Fibroblast of skin of abdomen (primary cell): ENCODE measurements at places on chromosomes 6 and 20.
A peak's percentile ranks its signal among the peaks of the same experiment; 100 is the strongest.

GRCh38 chr6:149080511-149080910 lies 237.0 kb upstream of the TAB2 start:
- peak; percentile 84 for DNase-seq

- DNase-seq = no peak
These were observed 176.7 kb downstream of the REV3L start for GRCh38 chr6:111306104-111306888.

- DNase-seq = peak; percentile 22
These were observed 1.1 kb upstream of the PHF10 start for GRCh38 chr6:169725125-169726048.

- no peak for DNase-seq
These were observed 3.1 kb downstream of the DNAAF9 start for GRCh38 chr20:3404402-3404801.

DNA sequence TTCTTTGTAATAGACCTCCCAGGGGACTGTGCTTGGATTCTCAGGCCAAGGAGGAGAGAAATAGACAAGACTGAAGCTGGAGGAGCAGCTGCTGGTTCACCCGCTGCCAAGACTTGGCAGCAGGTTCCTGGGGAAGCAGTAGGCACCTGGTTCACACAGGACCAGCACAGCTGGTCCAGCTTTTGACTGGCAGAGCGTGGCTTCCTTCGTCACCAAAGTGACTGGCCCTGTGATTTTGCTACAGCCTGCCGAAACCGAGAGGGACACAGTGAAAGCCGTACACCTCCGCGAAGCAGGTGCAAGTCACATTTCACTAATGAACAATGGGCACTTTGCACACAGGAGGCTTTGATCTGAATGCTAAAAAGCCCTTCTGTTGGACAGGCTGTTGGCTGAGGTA lies 199.0 kb downstream of the RNF144B start:
- no peak for DNase-seq

- no peak for DNase-seq
These were observed 88.1 kb downstream of the DACT2 start for GRCh38 chr6:168231393-168231957.

DNA sequence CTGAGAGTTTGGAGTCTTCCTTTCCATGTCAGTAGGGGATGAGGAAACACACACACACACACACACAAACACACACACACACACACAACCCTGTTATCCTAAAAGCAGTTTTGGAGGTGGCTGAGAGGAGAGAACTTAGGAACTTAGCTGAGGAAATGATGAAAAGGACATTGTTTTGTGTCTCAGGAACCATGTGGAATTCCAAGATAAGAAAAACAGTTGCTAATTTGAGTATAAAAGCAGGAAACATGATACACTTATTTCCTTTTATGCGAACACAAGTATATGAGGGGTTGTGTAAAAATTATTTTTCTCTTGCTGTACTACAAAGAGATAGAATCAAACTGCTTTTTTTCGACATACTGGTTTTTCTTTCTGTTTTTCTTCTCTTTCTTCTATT lies at the start of gene MYCT1:
Gene MYCT1, plus strand, starts transcription at position 264 of the 400 bp plus-strand sequence. Its CDS starts 6 bp downstream, at position 270.
- DNase-seq = no peak

DNA sequence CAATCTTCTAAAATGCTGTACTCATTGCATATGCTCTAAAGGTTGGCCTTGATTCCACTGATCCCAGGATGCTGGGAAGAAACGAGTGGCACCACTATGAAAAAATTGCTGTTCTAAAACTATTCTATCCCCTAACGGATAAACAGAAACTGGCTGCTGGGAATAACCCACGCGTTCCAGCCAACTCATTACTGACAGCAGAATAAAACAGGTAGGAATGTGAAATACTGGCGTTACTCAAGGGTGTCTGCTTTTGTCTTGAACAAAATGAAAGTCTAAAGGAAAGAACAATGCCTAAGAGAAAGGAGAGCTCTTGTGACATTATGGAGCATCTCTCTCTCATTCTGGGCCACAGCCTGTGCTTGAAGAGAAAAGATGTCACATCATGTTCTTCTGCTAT lies 26.1 kb downstream of the GPR63 start:
- no peak for DNase-seq

DNA sequence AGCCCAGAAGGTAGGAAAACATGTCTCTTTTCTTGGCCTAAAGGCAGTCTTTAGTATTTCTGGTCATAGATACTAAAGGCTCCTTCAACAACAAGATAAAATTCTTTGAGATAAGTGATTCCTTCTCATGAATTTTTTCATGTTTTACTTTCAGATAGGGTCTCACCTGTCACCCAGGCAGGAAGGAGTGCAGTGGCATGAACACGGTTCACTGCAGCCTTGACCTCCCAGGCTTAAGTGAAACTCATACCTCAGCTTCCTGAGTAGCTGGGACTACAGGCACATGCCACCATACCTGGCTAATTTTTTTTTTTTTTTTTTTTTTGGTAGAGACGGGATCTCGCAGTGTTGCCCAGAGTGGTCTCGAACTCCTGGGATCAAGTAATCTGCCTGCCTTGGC lies 9.1 kb downstream of the PNLDC1 start:
- no peak for DNase-seq

DNA sequence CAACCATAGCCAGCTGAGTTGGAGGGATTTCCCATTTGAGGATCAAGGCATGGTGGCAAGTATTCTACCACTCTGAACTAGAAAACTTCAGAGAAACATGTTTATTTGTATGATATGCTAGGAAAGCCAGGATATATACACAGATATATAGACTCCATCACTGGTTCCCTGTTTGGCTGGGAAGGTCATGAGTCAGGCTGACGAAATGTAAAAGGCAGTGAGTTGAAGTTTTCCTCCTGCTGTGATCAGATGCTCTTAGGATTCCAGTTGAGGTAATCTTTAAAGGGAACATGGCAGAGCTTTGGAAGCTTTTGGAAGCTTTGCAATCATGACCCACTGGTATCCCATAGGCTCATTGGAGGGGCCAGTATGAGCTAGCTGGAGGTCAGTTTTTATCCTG lies 1369.1 kb downstream of the EPHA7 start:
- DNase-seq = no peak

DNA sequence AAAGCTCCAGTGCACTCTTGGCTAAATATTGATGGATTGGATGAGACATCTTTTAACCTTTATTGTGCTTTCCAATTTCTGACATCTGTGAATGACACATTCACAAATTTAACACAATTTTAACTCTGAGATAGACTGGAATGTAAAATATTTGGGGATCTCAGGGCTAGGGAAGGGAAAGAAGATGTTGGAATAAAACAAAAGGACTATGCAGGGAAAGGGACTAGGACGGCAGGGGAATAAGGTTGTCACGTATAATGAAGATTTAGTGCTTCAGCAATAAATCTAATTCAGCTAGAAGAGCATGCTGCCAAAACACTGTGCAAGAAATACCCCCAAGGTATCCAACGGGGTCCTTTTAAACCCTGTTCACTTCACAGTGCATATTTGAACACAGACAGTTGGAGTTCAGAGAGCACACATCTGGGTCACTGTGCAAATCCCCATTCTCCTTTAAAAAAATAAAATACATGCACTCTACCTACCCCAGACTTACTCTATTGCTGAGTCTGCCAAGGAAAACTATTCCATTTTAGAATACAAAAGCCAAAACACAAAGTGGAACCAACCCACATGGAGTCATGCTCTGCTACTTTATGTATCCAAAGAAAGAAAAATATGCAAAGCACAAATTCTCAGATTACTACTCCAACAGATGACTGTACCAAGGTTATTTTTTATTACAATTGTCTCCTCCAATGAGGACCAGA lies 151.0 kb upstream of the RSPO3 start:
- peak; percentile 5 for DNase-seq

DNA sequence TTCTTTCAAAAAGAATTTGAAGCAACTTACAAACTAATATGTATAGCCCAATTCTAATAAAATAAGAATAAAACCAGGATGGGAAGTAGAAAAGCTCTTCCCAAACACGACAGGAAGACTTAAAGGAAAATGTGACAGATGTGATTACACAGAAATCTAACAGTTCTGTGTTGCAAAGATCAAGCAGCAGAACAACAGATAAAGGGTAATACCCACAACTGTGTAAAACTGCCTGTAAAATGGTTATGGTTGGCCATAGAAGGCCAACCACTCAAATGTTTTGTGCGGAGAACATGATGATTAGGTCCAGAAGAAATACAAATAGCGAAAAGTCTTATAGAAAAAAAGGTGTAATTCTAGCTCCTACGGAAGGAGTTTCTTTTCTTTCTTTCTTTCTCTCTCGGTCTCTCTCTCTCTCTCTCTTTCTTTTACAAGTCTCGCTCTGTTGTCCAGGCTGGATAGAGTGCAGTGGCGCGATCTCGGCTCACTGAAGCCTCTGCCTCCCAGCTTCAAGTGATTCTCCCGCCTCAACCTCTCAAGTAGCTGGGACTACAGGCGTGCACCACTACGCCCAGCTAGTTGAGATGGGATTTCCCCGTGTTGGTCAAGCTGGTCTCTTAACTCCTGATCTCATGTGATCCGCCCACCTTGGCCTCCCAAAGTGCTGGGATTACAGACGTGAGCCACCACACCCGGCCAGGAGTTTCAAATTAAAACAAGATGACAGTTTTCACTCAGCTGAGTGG lies 128.5 kb downstream of the QRSL1 start:
- DNase-seq = no peak

GRCh38 chr6:116531675-116532570 lies 13.6 kb downstream of the TRAPPC3L start:
- peak; percentile 66 for DNase-seq

DNA sequence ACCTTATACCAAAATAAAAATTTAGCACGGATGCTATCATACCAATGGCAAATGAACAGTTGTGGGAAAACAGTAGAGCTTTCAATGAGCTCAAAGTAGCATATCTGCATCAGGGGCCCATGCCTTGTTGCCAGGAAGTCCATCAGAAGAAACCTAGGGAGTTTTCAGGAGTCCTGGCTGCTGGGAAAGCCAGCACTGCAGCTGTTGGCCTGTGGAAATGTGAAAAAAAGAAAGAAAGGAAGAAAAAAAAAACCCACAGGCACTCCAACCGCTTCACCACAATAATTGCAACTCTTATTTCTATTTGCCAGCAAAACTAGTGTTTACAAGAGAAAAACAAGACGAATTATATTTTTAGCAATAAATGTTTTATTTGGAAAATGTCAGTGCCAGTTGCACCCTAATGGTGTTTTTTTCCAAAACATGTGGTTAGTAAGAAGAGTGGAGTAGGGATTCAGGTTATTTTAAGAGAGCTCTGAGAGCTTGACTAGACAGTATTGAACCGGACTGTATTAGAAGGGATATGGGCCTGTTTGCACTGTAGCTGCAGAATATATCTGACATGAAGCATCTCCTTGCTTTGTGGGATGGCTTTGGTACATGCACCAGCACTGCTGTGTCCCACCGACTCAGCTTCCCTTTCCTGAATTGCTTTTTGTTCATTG lies 137.3 kb downstream of the CCDC170 start:
- DNase-seq = no peak

- DNase-seq = no peak
These were observed 36.4 kb downstream of the XRN2 start for GRCh38 chr20:21339499-21339898.

GRCh38 chr6:38679668-38680067 lies 23.3 kb downstream of the GLO1 start:
- DNase-seq = no peak

GRCh38 chr6:127844529-127844928 lies 56.3 kb downstream of the THEMIS start:
- DNase-seq = peak; percentile 6

GRCh38 chr20:17969278-17969883 lies 563 bp downstream of the MGME1 start:
- DNase-seq = peak; percentile 34
